NCI-H1417 treated with DMSO at 0.1 percent for 48 hours (cell line): ENCODE measurements at places on chromosomes 5 and 9.

GRCh38 chr9:109115931-109116526 is 3.7 kb downstream of the TMEM245 start:
- DNase-seq: no peak

- no peak for DNase-seq
Observed at GRCh38 chr9:106644661-106645060, 218.3 kb upstream of the ZNF462 start.

DNA sequence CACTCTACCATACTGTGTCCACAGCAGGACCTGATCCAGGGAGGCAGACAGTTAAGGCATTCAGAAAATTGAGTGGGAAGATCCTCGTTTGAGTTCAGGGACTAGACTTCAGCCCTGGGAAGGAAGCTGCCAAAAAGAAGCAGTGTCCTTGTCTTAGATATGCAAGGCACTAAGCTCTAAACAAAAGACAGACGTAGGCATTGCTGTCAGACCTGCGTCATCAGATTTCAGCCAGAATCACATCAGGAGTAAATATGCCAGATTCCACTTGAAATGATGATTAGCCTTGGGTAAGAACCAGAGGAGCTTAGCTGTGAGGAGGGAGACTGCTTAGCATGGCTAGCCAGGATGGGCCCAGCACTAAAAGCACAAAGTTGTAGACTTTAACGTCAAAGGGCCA is 56.7 kb downstream of the MAMDC2 start:
- DNase-seq: no peak

- no peak for DNase-seq
Observed at GRCh38 chr5:31771500-31771899, 132.6 kb downstream of the PDZD2 start.

GRCh38 chr5:150065886-150066285 is 20.5 kb downstream of the CSF1R start:
- no peak for DNase-seq

DNA sequence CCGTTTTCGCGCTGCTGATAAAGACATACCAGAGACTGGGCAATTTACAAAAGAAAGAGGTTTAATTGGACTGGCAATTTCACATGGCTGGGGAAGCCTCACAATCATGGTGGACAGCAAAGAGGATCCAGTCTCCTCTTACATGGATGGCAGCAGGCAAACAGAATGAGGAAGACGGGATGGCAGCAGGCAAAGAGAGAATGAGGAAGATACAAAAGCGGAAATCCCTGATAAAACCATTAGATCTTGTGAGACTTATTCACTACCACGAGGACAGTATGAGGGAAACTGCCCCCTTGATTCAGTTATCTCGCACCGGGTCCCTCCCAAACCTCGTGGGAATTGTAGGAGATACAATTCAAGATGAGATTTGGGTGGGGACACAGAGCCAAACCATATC is 95.0 kb downstream of the OSTF1 start:
- no peak for DNase-seq

DNA sequence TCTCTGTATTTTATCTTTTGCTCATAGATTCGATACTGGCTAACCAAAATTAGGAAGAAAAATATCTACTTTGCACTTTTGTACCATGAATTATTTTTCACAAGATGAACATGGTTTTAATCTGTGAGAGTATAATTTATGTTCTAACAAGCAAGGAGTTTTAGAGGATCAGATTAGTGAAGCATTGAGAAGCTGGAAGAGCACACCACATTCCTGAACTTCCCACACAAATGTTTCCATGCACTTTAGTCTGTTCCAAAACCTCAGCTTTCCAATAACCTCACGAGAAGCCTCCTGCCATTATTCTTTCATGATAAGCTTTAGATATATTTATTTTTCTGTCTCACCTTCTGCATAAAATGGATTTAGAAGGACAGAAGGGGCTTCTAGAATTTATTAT is 98.7 kb upstream of the MPDZ start:
- DNase-seq: no peak

- no peak for DNase-seq
Observed at GRCh38 chr9:120892748-120893610, 16.0 kb upstream of the PHF19 start.

DNA sequence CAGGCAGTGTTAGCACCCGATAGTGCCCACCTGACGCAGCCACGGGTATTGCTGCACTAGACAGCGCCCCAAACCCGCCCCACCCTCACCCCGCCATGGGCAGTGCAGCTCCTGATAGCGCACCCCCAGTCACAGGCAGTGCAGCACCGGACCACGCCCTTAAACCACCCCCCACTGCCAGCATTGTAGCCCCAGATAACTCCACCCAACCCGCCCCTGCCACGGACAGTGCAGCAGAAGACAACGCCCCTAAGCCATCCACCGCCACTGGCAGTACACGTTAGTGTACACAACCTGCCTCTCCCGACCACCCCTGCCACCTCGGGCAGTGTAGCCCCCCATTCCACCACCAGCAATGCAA is 825 bp upstream of the PCAT7 start:
- no peak for DNase-seq

GRCh38 chr9:18421391-18421790 is 52.6 kb upstream of the ADAMTSL1 start:
- no peak for DNase-seq

DNA sequence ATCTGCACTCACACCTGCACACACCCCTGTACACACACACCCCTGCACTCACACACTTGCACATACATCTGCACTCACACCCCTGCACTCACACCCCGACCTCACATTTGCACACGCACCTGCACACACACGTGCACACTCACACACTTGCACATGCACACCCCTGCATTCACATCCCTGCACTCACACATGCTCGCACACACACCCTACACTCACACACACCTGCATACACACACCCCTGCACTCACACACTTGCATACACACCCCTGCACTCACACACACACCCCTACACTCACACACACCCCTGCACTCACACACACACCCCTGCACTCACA is 27.5 kb downstream of the GLT6D1 start:
- DNase-seq: no peak

DNA sequence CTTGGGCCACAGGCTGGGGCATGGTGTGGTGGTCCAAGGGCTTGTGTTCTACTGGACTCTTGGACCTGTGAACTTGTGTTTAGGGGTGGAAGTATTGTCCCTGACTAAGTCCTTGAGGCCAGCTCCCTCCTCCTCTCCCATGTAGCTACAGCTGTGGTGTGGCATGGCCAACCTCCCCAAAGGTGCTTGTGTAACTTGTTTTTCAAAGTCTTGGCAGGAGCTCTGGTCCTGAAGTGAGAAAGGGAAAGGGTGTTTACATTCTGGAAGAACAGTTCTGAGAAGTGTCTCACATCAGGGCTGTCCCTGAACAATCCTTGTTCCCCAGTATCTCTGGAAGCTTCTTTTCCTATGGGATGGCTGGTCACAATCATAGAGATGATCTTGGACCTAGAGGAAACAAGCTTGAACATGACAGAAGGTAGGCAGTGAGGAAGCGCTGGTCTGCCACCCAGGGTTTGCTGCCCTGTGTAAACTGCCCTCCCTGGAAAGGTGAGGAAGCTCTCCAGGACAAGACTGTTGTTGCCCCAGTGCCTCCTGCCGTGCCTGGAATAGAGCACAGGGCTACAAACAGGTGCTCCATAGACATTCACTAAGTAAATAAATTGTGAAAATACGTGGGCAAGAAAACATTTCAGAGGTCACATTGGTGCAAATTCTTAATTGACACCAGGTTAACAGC is 64.6 kb upstream of the KLF9 start:
- no peak for DNase-seq

- no peak for DNase-seq
Observed at GRCh38 chr5:150409638-150410523, 2.8 kb downstream of the CD74 start.

DNA sequence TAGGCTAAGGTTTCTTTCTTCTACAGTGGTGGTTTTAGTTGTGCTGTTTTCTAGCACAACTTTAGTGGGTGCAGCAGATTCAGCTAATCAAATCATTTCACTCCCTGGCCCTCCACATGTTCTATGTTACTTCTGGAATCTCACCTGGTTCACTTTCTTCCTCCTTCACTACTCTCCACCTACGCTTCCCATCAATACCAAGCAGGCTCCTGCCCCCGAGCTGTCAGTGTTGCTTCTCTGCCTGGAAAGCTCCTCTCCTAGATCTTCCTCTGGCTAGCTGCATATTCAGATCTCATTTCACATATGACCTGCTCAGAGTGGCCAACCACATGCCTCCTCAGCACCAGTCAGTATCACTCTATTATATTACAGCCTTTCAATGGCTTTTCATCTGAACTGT is 19.6 kb upstream of the GABRB2 start:
- DNase-seq: no peak

DNA sequence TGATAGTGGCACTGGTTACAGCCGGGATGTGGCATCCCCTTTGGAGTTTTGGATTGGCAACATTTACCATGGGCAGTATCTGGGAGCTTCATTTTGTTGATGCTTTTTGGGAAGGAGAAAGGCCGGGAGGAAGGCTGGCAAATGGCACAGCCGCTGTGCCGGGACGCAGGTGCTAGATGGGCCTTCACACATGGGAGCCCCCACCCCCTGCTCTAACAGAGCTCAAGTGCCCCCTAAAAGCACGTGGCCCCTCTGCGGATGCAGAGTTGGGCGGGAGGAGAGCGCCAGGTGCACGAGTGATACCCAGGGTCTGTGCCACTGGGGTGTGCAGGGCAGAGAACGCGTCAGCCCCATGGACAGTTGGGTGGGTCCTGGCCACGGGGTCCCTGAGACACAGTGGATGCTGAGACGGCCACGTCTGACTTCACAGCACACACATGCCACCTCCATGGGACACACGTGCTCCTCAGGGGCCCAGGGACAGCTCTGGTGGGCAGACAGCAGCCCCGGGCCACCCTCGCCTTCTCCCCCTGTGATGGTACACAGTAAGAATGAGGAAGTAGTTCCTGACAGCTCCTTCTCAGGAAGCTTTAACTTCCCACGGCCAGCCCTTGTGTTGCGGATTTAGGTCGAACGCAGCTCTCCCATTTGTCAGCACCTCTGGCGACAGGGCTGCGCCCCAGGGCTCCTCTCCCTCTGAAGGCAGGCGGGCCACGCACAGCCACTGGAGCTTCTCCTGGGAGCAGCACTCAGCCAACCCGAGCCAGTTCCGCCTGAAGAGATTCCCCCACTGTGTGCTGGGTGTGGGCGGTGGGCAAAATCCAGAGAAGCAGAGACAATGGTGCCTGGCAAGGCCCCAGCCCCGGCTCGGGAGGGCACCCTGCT is 10.8 kb downstream of the SLC9A3 start:
- DNase-seq: no peak

- DNase-seq: no peak
Observed at GRCh38 chr5:77844373-77844622, 68.2 kb upstream of the TBCA start.

DNA sequence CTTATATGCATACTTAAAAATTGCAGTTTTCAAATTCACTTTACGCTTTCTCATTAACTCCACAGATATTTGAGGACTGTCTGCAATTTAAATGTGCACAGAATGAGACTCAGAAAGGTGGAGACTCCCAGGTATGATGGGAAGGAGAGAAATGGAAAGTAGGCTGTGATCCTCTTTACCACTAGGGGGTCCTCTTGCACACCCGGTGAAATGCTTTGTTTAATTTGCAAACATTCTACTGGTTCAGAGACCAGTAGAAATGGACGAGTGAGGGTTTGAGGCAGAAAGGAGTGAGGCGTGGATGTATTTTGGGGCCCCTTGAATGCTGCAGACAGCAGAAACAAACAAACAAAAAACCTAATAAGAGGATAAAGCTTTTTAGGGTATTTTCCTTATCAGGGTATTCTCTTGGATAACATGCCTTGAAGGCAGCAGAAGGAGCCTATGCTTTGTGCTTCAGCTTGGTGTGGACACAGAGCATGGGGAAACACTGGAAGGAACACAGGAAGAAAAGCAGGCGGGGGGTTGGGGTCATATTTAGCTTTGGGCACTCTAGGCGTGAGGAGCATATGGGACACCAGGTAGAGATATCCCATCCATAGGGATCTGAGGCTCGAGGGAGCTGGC is 410.1 kb downstream of the DMRT2 start:
- DNase-seq: no peak

GRCh38 chr5:10584714-10585517 is 21.0 kb downstream of the ANKRD33B start:
- DNase-seq: no peak

- no peak for DNase-seq
Observed at GRCh38 chr9:97753364-97753763, 56.2 kb upstream of the XPA start.

DNA sequence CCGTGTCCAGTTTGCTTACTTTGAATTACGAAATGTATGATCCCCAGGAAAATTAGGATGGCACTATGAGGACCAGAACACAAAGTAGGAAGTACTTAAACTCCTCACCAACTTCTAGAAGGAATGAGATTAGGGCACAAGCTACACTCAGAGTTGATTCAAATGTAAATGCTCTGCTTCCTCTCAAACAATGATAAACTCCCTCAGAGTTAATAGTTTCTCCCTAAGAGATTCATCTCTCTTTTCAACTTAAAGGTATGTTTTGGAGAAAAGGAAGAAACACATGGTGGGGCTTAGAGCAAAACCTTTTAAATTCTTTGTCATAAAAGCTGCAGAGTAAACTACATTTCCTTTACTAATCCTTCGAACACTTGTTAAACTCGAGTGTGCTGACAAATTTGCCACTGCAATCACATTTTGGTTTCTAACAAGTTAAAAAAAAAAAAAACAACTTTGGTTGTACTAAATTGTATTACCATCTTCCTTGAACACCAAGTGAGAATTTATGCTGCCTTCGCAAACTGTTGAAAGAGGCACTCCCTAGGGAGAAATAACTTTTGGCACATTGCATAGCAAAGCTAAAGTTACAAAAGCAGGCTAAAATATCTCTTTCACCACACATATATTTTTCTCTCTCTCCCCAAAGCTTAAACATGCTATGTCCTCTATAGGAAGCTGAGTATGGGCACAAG is 66.6 kb downstream of the DENND1A start:
- DNase-seq: no peak

- DNase-seq: no peak
Observed at GRCh38 chr5:171632616-171633015, 153.0 kb upstream of the SMIM23 start.

GRCh38 chr5:1282131-1282992 is 12.5 kb downstream of the TERT start:
- no peak for DNase-seq

DNA sequence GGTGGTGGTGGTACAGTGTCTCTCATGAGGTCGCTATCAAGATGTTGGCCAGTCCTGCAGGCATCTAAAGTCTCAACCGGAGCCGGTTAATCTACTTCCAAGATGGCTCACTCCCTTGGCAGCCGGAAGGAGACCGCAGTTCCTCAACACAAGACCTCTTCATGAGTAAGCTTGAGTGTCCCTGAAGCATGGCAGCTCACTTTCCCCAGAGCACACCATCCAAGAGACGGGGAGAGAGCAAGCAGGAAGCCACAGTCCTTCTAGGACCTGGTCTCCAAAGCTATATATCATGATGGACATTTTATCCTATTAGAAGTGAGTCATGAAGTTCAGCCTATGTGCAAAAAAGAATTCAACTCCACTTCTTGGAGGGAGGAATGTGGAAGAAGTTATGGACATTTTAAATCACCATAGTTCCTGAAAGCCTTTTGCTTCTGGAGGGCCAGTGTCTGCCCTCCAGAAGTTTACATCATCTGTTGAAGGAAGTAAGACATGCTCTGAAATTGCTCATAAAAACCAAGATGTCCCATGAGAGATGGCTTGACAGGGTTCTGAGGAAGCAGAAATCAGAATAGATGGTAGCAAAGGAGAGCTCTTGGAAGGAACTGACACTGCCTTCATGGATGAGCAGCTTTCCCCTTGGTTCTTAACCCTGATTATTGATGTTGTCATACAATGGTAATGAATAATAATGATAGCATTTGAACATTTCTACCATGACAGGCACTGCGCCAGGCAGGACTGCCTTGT is 21.3 kb downstream of the GALNT10 start:
- no peak for DNase-seq

GRCh38 chr9:129868023-129868871 is 33.0 kb downstream of the USP20 start:
- DNase-seq: no peak
